ENCODE measurements at places on chromosomes 1 and 21.

GRCh38 chr1:91647061-91647460, 146.4 kb downstream of the CDC7 start:
- no peak overlapping the region for H3K4me3 ChIP-seq
- H3K27ac ChIP-seq, result no peak overlapping the region
- H3K4me1 ChIP-seq, result peaks cover 19% of the 10 kb centered on the region
- no peaks in the 10 kb centered on the region for H3K27me3 ChIP-seq
- no peaks in the 10 kb centered on the region for H3K36me3 ChIP-seq
- no peak for DNase-seq

DNA sequence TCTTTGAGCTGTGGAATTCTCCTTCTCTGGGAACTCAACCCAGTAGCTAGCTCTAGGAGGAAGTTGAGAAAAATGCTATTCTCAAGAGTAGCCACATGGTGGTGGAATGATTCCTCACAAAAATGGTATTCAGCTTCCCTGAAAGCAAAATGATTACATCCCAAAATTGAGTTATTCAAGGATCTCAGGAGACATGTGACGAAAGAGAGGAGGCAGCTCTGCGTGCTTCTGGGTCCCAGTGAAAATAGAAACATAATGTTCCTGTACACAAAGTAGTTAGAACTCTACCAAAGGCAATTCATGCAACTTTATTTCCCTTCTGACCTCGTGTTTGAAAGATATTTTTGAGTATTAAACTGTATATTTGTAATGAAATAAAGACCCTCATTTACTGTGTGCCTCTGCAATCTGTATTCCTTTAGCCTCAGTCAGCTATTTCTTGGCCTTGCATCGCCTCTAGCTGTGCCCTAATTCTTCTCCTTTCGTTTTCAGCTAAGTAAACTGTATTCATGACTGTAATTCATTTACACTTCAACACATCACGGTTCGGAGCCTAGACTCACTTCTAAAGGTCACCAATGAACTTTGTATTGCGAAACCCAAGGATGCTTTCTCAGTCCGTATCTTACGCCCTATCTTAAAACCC, 167.3 kb downstream of the FASLG start:
- H3K4me1 ChIP-seq, result peaks cover 31% of the 10 kb centered on the region
- no peaks in the 10 kb centered on the region for H3K36me3 ChIP-seq
- H3K27ac ChIP-seq, result peak overlapping the region; percentile 70
- H3K4me3 ChIP-seq, result peak overlapping the region; percentile 47
- no peak for DNase-seq

- H3K27me3 ChIP-seq, result peaks cover 31% of the 10 kb centered on the region
- H3K4me3 ChIP-seq, result no peak overlapping the region
- no peaks in the 10 kb centered on the region for H3K36me3 ChIP-seq
- DNase-seq, result no peak
- no peak overlapping the region for H3K27ac ChIP-seq
- no peaks in the 10 kb centered on the region for H3K4me1 ChIP-seq
These were observed 71.1 kb downstream of the MATN1 start for GRCh38 chr1:30652152-30652841.

- peaks cover 2% of the 10 kb centered on the region for H3K27me3 ChIP-seq
- no peak overlapping the region for H3K4me3 ChIP-seq
- no peak overlapping the region for H3K27ac ChIP-seq
- DNase-seq, result peak; percentile 25
- no peaks in the 10 kb centered on the region for H3K4me1 ChIP-seq
These were observed 17.4 kb upstream of the ACTRT2 start for GRCh38 chr1:3003941-3004270.

GRCh38 chr1:160046494-160047110, 14.8 kb upstream of the PIGM start:
- no peak overlapping the region for H3K27ac ChIP-seq
- DNase-seq, result peak; percentile 89
- no peaks in the 10 kb centered on the region for H3K36me3 ChIP-seq
- peak overlapping the region; percentile 27 for H3K4me3 ChIP-seq
- H3K27me3 ChIP-seq, result peaks cover 21% of the 10 kb centered on the region
